ENCODE measurements at places on chromosomes 6 and 20.

- DNase-seq: no peak
Observed at GRCh38 chr6:131931063-131931750, 20.0 kb downstream of the CCN2 start.

GRCh38 chr6:50962213-50962759 lies 143.6 kb downstream of the TFAP2B start:
- no peak for DNase-seq

GRCh38 chr6:40362859-40363258 lies 224.3 kb downstream of the LRFN2 start:
- DNase-seq: no peak

- DNase-seq: no peak
Observed at GRCh38 chr6:51108563-51109234, 290.0 kb downstream of the TFAP2B start.

DNA sequence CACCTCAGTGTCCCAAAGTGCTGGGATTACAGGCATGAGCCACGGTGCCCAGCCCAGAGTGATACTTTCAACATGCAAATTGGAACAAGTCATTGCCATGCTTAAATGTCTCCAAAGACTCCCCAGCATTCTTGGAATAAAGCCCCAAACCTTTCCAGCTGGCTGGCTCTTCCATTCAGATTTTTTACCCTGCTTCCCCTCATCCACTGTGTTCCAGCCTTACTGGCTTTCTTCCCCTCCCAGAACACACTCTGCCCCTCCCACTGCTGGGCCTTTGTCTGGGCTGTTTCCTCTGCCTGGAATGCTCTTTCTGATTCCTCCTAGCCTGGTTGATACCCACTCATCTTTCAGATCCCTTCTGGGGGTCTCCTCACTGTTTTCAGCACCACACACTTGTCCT lies 40.1 kb upstream of the NNAT start:
- no peak for DNase-seq

DNA sequence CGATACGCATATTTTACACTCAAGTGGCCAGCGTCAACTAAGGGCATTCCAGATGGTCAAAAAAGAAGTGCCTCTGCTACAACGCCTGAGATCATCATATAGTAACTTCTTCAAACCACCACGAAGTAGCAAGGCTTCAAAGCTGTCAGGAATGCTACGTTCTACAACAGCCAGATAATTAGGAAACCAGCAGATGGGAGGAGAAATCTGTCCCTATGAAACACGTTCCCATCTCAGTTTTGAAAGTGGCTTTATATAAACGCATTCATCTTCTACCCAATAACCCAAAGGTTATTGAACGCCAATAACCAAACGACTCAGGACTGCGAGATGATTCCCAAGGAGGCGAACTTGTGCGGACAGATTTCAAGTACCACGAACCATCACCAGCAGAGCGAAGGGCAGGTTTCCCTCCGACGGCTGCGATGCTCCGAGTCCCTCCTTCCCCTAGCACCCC lies 1.2 kb downstream of the ABHD12 start:
- DNase-seq: peak; percentile 34

DNA sequence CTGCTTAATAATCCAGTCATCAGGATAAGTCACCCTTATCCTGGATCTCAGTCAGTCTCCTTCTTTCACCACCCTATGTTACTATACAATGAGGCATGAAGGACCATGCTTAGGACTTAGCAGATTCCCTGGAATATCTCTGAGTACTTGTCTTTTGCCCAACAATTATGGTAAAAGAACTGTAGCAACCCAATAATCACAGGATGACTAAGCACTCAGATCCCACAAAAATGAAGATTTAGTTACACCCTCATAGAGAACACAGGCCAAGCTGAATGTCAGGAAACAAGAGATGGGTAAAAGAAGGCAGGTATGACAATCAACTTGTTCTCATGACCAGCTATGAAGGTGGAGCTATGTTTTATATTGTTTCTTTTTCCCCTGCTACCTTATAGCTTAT lies 91.4 kb downstream of the EDN1 start:
- peak; percentile 5 for DNase-seq

- DNase-seq: no peak
Observed at GRCh38 chr20:60718743-60719480, 533.1 kb upstream of the CDH4 start.

- DNase-seq: no peak
Observed at GRCh38 chr6:131640100-131640499, 3.0 kb downstream of the ENPP3 start.

DNA sequence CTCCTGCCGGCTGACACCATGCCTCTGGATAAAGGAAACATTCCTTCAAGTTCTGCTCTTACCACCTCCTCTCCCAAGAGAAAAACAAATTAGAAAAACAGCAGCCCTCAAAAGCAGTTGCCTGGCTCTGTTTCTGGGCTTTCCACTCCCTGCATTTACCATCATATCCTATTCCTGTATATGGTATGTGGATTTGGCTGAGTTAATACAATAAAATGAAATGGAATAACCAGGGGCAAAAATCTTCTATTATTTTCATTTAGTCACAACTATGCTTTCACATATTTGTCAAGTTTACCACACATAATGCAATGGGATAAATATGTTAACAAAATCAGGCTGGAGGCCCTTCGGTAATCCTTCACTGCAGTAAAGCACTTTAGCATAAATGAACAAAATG lies 34.3 kb downstream of the COL12A1 start:
- no peak for DNase-seq

DNA sequence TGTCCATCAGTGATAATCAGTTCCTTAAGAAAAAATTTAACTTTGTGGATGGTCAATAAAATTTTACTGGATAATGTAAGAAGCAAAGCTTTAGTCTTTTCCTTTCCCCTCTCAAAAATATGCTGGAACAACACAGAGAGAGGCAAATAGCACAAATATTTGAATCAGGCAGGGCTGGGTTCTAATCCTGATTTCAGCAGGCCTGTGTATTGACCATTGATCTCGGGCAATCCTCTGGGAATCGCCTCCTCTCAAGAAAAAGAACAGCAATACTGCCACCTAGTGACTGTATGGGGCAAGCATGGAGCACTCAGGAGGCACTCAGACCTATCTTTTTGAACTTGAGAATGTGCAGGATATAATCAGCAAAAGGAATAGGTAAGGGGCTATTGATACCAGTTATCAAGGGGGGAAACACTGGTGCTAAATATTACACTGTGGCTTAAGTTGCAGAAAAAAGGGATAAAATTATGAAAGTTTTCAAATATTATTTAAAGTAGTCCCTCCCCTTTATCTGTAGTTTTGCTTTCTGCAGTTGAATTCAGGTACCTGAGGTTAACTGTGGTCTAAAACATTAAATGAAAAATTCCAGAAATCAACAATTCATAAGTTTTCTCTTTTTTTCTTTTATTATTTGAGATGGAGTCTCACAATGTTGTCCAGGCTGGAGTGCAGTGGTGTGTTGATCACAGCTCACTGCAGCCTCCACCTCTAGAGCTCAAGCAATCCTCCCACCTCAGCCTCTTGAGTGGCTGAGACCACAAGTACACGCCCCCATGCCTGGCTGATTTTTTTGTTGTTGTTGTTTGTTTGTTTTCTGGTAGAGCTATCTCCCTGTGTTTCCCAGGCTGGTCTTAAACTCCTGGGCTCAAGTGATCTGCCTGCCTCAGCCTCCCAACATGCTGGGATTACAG lies 91.8 kb upstream of the NHSL1 start:
- peak; percentile 37 for DNase-seq

- no peak for DNase-seq
Observed at GRCh38 chr20:48286601-48287000, 501.3 kb upstream of the SULF2 start.

DNA sequence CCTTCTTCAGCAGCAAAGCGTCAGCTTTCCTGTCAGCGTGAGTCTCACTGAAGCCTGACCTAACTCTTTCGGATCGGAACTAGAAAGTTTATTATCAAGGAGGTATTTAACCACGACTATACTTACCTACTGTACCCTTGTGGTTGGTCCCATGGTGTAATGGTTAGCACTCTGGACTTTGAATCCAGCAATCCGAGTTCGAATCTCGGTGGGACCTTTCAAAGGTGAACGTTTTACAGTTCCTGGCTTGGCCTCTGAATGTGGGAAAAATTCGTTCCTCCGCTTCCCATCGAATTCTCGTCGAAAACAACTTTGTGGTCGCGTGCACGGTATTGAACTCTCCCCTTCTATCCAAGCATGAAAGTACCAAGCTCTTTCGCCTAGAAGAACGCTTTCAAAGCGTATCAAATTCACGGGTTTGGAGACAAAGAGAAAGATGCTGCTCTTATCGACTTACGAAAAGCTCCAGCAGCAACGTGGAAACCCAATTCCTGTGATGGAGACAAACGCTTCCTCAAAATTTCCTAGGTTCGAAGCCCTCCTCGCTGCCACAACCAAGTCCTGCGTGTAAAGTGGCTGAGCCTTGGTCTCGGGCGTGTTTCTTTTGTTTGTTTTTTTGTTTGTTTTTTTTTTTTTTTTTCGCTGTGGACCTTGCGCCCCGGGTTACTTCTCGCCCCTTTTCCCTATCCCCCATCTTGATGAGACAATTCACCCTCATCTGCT lies 63.7 kb downstream of the GPX5 start:
- DNase-seq: peak; percentile 40

Measured in GM04504 (cell line).